ENCODE measurements at places on chromosomes 1 and 21.

DNA sequence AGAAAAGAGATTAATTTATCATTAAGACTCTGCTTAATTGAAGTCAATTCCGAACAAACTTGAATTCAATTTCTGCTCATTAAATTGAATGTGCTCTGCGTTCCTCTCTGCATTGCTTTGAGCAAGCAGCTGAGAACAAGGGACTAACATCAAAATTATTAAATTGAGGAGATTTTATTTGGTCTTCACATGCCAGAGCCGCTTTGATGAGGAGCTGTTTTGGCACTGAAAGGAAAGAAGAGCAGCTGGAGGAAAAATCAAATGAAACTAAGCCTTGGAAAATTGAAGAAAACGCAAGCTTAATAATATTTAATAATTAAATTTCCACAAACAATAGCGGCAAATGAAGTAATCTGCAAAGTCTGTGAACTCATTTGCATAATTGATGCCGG, 222.0 kb upstream of the PKN2 start:
- DNase-seq: no peak

DNA sequence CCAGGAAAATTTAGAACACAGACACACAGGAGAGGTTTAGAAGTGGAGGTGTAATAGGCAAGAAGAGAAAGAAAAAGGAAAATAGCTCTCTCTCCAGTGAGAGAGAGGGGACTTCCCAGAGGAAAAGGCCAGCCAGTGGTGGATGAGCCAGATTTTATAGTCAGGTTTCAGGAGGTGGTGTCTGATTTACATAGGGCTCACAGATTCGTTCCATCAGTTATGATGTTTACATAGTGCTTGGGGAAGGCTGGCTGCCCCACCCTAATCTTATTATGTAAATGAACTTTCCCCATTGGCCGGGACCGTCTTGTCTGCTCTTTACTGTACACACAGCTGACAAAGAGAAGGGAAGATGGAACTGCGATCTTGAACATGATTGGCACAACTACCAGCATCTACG, 797.3 kb downstream of the PLA2G4A start:
- DNase-seq: no peak

DNA sequence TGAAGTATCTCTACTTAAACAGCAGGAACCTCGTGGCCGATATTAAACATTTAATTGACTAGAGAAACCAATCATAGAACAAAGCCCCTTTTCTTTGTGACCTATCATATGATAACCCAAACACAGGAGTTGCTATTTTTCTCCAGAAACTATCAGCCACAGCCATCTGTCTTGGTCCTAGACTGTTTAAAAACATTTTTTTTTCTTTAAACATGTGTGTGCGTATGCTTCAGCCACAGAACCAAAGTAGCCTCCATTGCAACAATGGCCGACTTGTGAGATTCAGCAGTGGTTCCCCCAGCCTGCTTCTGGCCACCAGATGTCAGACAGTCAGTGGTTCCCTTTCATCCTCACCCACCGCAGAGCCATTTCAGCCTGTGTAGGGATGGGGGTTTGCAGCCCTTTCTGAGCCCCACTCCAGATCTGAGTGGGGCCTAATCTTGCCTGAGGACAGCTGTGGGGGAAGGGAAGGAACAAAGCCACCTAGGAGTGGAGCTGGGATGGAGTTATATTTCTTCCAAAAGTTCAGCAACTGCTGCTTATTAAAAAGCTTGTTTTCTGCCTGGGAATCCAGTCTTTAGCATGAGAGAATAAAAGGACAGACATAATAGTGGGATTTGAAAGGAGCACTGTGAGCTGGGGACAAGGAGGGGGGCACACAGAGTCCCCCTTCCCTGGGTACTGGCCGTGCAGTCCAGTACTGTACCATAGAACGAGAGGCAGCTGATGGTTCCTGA, 11.7 kb upstream of the IGSF3 start:
- DNase-seq: no peak

GRCh38 chr1:224745924-224746323, 129.8 kb downstream of the CNIH3 start:
- DNase-seq: no peak

DNA sequence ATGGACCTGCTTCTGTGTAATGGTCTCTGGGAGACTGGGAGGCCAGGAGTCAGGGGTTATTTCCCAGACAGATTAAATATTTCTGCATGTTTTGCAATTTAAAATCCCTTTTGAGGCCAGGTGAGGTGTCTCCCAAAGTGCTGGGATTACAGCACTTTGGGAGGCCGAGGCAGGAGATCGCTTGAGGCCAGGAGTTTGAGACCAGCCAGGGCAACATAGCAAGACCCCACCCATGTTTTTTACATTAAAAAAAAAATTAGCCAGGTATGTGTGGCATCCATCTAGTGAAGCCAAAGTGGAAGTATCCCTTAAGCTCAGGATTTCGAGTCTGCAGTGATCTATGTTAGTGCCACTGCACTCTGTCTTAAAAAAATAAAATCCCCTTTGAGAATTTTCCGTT, 34.1 kb downstream of the ECHDC2 start:
- DNase-seq: no peak

GRCh38 chr1:187870552-187870951, 1041.8 kb downstream of the PLA2G4A start:
- no peak for DNase-seq

DNA sequence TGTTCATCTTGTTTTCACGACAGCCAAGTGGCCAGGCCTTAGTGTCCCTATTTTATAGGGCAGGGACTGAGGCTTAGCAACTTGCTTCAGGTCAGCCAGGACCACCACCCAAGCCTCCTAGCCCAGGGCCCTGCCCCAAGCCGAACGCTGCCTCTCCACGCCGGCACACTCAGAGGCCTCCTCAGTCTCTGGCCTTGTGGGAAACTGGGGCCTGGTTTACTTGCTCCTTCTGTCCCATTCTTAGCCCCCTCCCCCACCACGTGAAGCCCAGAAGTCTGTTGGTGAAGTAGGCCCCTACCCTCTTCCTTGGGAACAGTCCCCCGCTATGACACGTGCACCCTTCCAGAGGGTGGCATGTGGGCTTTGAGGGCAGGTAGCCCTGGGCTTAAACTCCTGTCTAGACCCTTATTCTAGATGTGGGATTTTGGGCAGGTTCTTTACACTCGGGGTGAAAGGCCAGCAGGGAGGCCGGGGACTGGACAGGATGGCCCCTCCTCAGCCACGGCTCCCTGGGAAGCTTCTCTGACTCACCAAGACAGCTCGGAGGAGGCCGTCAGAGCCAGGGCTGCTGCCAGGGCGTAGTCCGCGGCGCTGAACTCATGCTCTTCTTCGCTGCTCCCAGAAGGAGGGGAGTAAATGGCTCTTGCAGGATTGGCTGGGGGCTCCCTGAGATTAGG, 4.3 kb downstream of the MYOM3 start:
- no peak for DNase-seq

Data from stimulated activated naive CD8-positive, alpha-beta T cell treated with anti-CD3 and anti-CD28 coated beads, Interleukin-15, Interleukin-2, amounts not matched to agents 100 U/mL and 50 U/mL, for 24 hours (primary cell).